Stimulated activated CD4-positive, alpha-beta T cell treated with anti-CD3 and anti-CD28 coated beads, Interleukin-1b, Interleukin-23, amount 100 ng/mL, for 4 hours (primary cell): ENCODE measurements at places on chromosomes 6 and 20.

DNA sequence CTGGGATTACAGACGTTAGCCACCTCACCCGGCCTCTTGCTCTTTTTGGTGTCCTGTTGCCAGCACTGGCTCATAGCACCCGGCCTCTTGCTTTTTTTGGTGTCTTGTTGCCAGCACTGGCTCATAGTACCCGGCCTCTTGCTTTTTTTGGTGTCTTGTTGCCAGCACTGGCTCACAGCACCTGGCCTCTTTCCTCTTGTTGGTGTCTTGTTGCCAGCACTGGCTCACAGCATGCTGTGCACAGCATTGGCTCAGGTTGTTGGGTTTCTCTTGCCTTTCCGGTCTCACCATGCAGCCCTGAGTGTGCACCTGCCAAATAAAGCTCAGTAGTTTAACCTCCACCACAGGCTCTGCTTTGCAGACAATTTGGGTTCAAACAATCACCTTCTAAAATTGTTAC, 208.2 kb downstream of the THBS2 start:
- DNase-seq, result no peak

DNA sequence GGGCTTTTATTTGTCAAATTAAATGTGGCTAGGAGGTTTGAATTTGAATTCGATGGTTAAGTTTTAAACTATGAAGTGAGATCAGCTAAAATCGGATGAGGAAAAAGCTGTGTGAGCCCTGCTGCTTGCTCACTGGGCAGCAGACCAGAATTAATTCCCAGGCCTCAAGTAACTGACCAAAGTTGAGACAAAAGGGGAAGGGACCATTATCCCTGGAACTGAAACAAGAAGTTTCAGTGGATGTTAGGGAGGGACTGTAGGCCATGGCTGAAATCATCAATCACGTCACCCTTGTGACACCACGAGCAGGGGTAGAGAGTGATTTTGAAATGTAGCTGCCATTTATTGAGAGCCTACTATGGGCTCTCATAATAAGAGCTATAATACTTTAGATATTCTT, 7.0 kb upstream of the PRSS35 start:
- DNase-seq, result no peak

- DNase-seq, result no peak
Observed at GRCh38 chr6:158257425-158257759, 54.9 kb upstream of the TULP4 start.

DNA sequence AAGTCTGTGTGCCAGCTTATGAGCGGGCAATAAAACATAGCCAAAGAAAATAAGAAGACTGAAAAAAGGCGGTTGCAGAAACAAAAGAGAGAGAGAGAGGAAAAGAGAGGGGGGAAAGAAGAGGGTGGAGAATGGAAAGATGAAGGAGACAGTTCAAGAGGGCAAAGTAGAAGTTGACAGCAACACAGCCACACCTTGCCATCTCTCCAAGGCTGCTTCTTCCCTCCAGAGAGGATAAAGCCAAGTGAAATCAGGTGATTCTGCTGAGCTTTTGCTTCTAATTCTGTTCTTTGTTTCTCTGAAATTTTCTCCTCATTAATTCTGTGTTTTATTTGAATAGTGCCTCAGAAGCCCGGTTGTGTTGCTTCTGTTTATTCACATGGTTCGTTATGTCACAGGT, 48.5 kb downstream of the PTPRK start:
- DNase-seq, result no peak

DNA sequence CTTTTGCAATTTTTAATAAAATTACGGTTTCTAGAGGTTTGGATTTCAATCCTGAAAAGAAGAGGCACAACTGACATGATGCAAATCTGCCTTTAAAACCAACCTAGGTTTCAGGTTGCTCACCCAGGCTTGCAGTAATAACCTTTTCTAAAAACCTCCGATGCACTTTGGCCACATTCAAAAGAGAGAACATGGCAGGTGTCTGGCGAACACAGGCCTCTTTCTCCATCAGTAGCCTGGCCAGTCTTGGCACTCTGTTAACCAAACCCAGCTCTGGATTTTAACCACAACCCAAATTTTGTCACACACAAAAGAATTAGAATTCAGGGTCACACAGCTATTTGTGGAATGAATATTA, 55.8 kb upstream of the MAFB start:
- DNase-seq, result no peak
